ENCODE measurements at places on chromosomes 12 and 14.

DNA sequence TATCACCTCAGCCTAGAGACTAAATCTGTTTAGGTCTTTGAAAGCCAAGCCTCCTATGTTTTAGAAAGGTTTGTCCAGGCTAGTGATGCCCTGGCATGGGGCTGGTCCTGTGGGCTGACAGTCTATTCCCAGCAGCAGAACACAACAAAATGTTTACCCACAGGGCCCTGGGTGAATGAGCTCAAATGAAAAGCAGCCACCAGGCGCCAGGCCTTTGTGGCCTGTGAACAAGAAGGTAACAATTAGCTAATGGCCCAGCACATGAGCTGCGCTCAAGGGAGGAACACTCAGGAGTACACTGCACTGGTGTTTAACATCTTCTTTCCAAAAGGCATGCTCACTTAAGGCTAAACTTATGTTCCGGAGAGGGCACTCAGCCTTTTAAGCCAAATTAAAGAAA is 202.2 kb downstream of the MON2 start:
- DNase-seq = no peak

- DNase-seq = no peak
Measured at GRCh38 chr12:52493172-52493571, at the start of gene KRT6A. KRT6A (minus strand) TSS chr12:52493257; CDS start chr12:52493188, 69 bp downstream.

GRCh38 chr12:114269153-114269552 is 136.8 kb downstream of the TBX5 start:
- DNase-seq = no peak

DNA sequence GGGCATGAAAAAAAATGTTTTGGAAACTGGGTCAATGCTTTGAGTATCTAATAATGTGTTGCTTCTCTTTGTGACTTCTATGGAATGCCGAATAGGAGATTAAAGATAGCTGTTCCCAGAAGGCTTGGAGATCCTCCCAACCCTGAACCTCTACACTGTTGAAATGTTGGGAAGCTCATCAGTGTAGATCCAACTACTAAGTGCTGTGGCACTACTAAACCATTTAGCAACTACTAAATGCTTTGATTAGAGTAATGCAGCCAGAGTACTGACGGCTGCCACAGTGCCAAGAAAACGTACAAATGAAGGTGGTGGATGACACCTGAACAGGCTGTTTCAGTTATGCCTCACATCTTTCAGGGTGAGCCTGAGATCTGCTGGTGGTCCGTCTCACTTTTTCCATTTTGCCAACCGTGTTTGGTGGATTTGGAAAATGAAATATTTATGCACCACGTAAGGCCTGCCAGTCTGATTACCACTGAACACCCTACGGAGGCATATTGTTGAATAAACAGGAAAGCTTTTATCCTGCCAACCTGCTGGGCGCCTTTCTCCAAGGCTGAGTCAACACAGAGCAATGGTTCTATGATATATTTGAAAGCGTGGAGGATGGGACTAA is 938.0 kb upstream of the FLRT2 start:
- no peak for DNase-seq

- no peak for DNase-seq
Measured at GRCh38 chr14:53306911-53307310, 153.8 kb upstream of the DDHD1 start.

- DNase-seq = no peak
Measured at GRCh38 chr14:90816681-90817436, 629 bp upstream of the TTC7B start.

DNA sequence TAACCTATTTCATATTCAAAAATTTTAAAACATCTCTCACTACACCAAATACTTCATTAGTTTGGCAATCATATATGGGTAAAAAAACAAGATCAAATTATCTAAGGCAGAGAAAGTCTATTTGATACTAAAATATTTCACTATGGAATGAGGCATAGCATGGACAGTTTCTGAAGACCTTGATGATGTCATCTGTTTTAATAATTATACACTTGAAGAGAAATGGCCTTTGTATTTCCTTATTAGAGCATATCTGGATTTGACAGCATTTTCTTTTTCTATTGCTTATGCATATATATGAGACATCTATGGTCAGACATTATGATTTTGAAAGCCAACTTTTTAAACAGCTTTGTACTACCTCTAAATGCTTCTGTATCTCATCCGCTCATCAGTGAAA is 88.6 kb downstream of the DDHD1 start:
- no peak for DNase-seq

GRCh38 chr14:105093038-105093430 is 27.8 kb upstream of the GPR132 start:
- DNase-seq = peak; percentile 51

DNA sequence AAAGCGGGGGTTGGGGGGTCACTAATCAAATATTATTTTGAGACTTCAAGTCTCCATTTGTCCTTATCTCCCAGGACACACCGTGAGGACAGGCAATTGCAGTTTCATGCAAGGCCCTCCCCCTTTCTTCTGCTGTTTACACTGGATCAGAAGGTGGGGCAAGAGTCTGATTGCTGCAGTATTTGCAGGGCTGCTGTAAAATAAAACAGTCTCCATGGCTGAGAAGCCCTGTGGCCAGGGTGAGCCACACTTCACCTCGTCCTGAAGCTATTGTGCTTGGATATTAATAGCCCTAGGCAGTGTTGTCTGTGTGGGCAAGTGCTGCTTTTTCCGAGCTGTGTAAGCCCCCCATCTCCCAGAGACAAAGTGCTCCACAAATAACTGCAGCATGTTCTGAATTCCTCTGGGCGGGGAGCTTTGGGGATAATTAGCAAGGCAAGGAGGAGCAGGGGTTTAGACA is 187.4 kb upstream of the NTF3 start:
- DNase-seq = peak; percentile 69

DNA sequence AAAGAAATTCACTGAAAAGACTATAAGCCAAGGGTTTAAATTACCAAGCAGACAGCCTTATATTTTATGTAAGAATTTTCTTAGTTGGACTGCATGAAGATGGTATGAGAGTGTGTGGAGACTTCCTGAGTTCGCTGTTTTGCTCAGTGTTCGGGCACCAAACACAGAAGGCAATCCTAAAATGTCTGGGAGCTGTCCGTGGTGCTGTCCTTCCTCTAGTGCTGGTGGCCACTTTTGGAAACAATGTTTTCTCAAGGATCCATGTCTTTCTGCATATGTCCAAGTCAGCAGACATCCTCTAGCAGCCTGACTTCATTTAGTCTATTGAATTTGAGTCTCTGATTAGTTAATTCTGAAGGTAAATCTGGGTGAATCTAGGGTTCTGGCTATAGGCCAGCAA is 135.8 kb downstream of the SLC8A3 start:
- DNase-seq = no peak

GRCh38 chr14:28901631-28902030 is 135.0 kb downstream of the FOXG1 start:
- no peak for DNase-seq
